ENCODE measurements at places on chromosomes 2 and 18.

DNA sequence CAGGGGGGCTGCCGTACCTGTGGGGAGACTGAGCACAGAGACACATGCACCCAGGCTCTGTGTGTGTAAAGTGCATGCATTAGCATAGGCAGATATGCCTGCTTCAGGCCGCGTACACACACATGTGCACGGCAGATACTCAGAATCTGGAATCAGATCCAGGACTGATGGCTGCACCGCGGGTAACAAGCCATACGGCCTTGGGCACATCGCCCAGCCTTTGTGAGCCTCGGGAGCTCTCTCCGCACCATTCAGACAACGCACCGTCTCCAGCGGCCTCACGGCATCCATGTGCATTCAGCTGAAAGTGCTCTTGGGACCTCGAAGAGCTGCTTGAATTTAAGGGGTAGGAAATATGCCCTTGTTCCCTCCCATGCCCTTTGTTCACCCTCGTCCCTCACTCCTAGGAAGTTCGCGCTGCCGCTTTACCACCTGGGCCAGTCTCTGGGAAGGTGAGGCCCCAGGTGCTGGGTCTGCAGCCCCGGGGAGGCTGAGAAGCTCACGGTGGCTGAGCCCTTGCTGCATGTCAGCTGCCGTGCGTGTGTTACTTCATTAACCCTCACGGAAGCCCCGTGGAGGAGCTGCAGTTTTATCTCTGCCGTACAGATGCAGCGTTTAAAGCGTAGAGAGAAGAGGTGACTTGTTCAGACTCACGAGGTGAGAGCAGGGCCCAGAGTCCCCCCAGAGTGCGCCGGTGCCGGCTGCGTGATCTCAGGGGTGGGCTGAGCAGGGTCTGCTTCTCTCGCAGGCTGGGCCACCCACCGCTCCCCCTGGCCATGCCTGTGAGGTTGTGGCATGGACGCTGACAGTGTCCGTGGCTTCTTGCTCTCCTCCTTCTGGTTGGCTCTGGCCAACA lies 377.7 kb upstream of the MYT1L start:
- no peak for DNase-seq
- H3K27me3 ChIP-seq, result peaks cover 37% of the 10 kb centered on the region
- no peaks in the 10 kb centered on the region for H3K36me3 ChIP-seq
- H3K27ac ChIP-seq, result no peak overlapping the region
- H3K4me1 ChIP-seq, result peaks cover 2% of the 10 kb centered on the region
- no peak overlapping the region for H3K4me3 ChIP-seq

DNA sequence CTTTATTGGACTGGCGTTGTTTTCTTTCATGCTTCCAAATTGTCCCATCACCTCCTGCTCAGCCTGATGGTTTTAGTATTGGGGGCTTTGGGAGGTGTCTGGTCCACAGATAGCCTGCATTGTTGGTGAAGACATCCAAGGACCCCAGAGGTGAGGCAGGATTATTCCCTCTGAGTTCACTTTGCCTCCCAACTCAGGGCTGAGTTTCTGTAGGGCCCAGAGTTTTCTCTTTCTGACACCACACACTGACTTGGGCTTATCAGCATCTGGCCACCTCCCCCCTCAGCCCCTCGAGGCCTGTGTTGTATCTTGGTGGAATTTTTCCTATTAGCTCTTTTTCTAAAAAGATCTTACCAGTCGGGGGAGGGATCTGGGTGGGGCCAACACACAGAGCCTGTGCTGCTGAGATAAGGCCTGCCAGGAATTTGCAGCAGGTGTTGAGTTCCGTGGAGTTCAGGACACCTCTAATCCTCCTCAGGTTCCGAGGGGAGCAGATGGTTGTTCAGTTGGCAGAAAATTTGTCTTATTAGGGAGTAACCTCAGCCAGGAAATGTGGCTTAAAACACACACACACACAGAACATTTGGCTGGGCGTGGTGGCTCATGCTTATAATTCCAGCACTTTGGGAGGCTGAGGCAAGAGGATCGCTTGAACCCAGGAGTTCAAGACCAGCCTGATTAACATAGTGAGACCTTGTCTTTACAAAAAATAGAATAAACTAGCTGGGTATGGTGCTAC lies 7.3 kb downstream of the EMILIN2 start:
- peaks cover 8% of the 10 kb centered on the region for H3K4me1 ChIP-seq
- no peak overlapping the region for H3K27ac ChIP-seq
- DNase-seq, result no peak

DNA sequence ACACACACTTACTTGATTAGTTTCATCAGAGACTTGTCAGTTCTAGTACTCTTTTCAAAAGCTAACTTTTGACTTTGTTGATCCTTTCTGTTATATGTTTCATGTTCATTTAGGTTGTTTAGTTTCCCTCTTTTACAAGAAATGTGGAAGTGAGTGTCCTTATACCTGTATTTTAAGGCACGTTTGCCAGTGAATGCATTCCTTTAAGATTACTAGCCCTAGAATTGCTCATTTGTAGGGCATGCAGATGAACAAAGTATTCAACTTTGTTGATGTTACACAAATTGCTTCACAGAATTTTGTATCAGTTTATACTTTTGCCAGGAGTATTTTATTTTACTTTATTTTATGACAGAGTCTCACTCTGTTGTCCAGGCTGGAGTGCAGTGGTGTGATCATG lies 6.3 kb downstream of the IL1RL2 start:
- H3K4me3 ChIP-seq, result no peak overlapping the region
- no peak for DNase-seq
- peaks cover 6% of the 10 kb centered on the region for H3K27me3 ChIP-seq
- H3K27ac ChIP-seq, result no peak overlapping the region
- H3K4me1 ChIP-seq, result peaks cover 12% of the 10 kb centered on the region
- H3K36me3 ChIP-seq, result peaks cover 4% of the 10 kb centered on the region

GRCh38 chr18:50859793-50860555 lies 18.9 kb upstream of the ME2 start:
- peaks cover 12% of the 10 kb centered on the region for H3K27me3 ChIP-seq
- H3K4me1 ChIP-seq, result peaks cover 12% of the 10 kb centered on the region
- H3K27ac ChIP-seq, result no peak overlapping the region
- H3K36me3 ChIP-seq, result no peaks in the 10 kb centered on the region

GRCh38 chr2:219769090-219769910 lies 141.9 kb downstream of the SLC4A3 start:
- peaks cover 2% of the 10 kb centered on the region for H3K36me3 ChIP-seq
- H3K4me3 ChIP-seq, result no peak overlapping the region
- H3K4me1 ChIP-seq, result no peaks in the 10 kb centered on the region
- DNase-seq, result no peak
- H3K27me3 ChIP-seq, result peaks cover 5% of the 10 kb centered on the region
- H3K27ac ChIP-seq, result no peak overlapping the region

- no peaks in the 10 kb centered on the region for H3K4me1 ChIP-seq
- H3K36me3 ChIP-seq, result no peaks in the 10 kb centered on the region
- H3K27me3 ChIP-seq, result peaks cover 16% of the 10 kb centered on the region
- no peak for DNase-seq
- no peak overlapping the region for H3K4me3 ChIP-seq
- H3K27ac ChIP-seq, result no peak overlapping the region
Observed at GRCh38 chr18:76672627-76673026, 149.7 kb upstream of the ZNF236 start.

DNA sequence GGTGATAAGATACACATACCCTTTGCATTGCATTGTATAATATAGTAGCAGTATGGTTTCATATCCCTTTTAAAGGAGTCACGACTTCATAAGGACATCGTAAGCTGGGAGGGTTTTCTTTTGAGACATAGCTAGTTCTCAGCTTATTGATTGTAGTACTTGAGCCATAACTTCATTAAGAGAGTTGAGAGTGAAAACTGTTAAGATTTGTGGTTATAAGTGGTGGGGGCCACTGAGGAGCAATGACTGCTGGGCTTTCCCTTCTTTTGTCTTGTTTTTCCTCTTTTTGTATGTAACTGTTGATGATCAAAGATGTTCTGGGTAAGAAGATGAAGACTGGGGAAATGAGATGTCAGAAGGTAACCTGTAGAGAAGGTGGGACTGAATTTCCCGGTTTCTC lies 11.0 kb downstream of the EIF5B start:
- H3K4me1 ChIP-seq, result peaks cover 47% of the 10 kb centered on the region
- no peak overlapping the region for H3K4me3 ChIP-seq
- peaks cover 2% of the 10 kb centered on the region for H3K36me3 ChIP-seq
- no peaks in the 10 kb centered on the region for H3K27me3 ChIP-seq

DNA sequence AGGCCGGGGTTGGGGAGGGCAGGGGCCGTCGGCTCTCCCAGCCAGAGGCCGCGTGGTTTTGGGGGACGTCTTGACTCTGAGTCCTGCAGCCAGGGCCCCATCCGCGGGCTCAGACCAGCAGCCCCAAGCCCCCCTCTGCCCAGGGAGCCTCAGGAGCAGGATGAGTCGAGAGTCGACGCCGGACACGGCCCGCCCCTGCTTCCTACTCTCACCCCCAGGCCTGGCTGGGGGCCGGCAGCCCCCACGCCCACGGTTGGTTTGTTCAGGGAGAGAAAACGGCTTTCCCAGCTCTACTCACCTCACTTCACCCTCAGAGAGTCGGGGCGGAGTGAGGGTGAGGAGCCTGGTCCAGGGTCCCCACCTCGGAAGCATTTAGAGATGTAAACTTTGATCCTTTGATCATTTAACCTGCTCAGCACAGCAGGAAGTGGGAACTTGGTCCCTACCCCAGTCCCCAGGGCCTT lies 6.9 kb downstream of the SNORC start:
- H3K27me3 ChIP-seq, result peaks cover 20% of the 10 kb centered on the region
- H3K4me1 ChIP-seq, result peaks cover 10% of the 10 kb centered on the region
- DNase-seq, result no peak
- H3K27ac ChIP-seq, result no peak overlapping the region
- H3K4me3 ChIP-seq, result peak overlapping the region; percentile 74

GRCh38 chr2:105775809-105776559 lies 31.3 kb downstream of the NCK2 start:
- peak overlapping the region; percentile 86 for H3K4me3 ChIP-seq
- peaks cover 6% of the 10 kb centered on the region for H3K36me3 ChIP-seq
- no peaks in the 10 kb centered on the region for H3K27me3 ChIP-seq
- peak overlapping the region; percentile 96 for H3K27ac ChIP-seq

DNA sequence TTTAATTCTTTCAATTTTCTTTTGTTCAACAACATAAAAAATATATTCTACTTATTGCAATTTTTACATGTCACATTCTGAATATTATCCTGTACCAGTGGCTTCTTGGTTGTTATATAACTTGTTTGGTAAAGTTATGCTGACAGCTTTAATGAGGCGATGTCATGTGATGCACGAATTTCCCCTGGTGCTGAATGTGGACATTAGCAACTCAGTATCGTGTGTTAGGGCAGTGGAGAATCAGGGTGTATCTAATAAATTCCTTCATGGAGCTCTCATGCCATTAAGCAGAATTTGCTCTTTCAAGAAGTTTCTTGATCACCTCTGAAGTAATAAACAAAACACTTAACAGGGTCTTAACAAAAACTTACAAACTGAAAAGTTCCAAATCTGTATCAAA lies 99.6 kb upstream of the DNMT3A start:
- H3K27me3 ChIP-seq, result no peaks in the 10 kb centered on the region
- H3K4me3 ChIP-seq, result no peak overlapping the region
- DNase-seq, result no peak
- H3K27ac ChIP-seq, result no peak overlapping the region
- H3K4me1 ChIP-seq, result no peaks in the 10 kb centered on the region

DNA sequence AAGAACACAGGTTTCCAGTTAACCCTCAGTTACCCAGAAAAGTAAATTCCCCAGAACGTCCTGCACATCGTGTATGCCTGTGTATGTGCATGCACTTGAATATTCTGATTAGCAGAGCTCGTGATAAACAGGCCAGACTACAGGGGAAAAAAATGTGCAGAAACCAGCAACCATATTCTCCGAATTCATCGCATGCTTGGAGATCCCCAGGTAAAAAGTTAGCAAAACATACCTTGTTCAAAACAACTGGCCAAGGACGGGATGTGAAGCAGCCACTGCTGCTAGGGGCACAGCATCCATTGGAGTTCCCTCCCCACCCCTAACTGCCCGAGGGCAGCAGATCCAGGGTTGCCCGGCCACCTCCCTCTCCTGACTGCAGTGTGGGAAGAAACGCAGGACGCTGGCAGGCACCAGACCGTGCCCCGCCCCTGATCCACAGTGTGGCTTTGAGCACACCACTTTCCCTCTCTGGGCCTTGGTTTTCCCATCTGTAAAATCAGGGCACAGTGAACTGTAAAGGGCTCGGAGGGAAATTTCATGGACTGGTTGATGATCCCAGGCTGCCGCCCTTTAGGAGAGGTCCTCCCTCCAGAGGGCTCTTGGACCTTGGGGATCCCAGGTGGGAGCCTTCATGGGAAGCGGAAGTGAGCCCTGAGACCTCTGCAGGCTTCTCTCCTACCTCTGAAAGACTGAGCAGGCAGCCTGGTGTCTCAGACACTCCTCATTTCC lies 11.9 kb upstream of the ARID5A start:
- no peaks in the 10 kb centered on the region for H3K27me3 ChIP-seq
- H3K36me3 ChIP-seq, result no peaks in the 10 kb centered on the region
- peak overlapping the region; percentile 49 for H3K4me3 ChIP-seq
- no peak overlapping the region for H3K27ac ChIP-seq
- peaks cover 28% of the 10 kb centered on the region for H3K4me1 ChIP-seq
- no peak for DNase-seq

- H3K36me3 ChIP-seq, result peaks cover 3% of the 10 kb centered on the region
- H3K27me3 ChIP-seq, result peaks cover 37% of the 10 kb centered on the region
- no peak for DNase-seq
- H3K4me1 ChIP-seq, result no peaks in the 10 kb centered on the region
- H3K4me3 ChIP-seq, result no peak overlapping the region
Observed at GRCh38 chr2:32925283-32925815, 21.4 kb upstream of the LTBP1 start.

GRCh38 chr2:76625101-76625500 lies 897.1 kb downstream of the LRRTM4 start:
- H3K27me3 ChIP-seq, result no peaks in the 10 kb centered on the region
- H3K4me3 ChIP-seq, result no peak overlapping the region
- H3K4me1 ChIP-seq, result no peaks in the 10 kb centered on the region
- no peak for DNase-seq

- H3K4me1 ChIP-seq, result no peaks in the 10 kb centered on the region
- no peak for DNase-seq
- H3K27ac ChIP-seq, result no peak overlapping the region
- no peak overlapping the region for H3K4me3 ChIP-seq
Observed at GRCh38 chr2:150555611-150556356, 68.3 kb upstream of the RND3 start.

- no peak overlapping the region for H3K4me3 ChIP-seq
- H3K27ac ChIP-seq, result no peak overlapping the region
- DNase-seq, result no peak
- no peaks in the 10 kb centered on the region for H3K36me3 ChIP-seq
- H3K27me3 ChIP-seq, result no peaks in the 10 kb centered on the region
- no peaks in the 10 kb centered on the region for H3K4me1 ChIP-seq
Observed at GRCh38 chr2:188328419-188328818, 36.7 kb downstream of the GULP1 start.

All from T-helper 17 cell (primary cell).